ENCODE measurements at places on chromosomes 7 and 10.

- DNase-seq: no peak
These were observed at the start of gene NOBOX for GRCh38 chr7:144403649-144404061. NOBOX (minus strand) TSS chr7:144403693.

GRCh38 chr10:118153287-118153686 lies 106.5 kb upstream of the RAB11FIP2 start:
- DNase-seq: no peak

DNA sequence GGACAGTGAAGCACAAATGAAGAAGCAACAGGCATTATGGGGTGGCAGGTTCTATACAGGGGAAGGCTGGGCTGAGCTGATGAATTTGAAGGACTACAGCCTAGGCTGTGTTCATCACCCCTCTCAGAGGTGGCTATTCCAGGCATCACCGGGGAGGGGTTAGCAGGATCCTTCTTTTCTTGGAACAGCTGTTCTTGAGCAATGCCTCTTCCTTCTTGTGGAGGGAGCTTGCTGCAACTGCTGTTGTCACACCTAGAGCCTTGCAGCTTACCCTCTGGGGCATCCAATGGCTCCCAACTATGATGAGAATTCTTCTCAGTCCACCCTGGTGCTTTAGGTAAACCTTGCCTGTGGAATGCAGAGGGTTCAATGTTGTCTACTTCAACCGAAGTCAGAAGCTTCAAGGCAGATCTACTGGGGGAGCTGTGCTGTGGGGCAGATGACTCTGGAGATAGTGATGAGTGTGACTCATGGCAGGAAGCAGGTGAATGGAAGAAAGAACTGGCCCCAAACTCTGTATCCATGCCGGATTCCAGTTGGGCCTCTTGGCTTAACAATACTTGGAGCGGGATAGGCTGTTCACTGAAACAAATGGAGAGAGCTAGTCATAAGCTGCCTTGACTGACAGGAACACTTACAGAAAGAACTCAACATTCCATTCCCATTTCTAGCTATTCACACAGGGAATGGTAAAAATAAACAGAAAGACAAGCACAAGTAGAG lies 21.5 kb upstream of the PPP3CB start:
- no peak for DNase-seq

DNA sequence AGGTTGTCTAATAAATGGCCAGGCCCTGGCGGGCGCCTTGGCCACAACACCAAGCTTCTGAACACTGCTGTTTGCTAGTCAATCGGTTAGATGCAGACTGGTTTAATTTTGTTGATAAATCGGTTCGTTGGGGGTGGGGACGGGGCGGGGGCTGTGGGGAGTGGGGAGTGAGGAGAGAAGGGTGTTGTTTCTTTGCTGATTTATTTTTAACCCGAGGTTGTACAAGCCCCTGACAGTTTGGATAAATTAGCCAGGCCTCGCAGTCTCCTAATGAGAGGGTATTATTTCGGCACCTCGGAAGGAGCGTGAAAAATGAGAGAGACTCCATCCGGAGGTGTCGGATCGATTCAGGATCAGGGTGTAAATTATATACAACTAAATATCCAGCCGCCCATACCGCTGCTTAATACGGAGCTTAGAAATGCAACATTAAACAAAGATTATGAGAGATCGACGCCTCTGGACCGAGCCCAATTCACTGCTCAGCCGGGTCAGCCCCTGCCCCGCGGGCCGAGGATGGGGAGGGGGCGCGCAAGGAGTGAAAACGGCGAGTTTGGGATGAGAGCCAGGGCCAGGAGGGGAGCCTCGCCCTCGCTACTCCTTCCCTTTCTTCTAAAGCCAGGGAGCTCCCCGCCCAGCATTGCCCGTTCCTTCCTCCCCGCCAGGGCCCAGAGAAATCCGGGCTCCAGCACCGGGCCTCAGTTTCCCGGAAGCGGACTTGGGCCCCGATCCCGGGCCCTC lies 8.0 kb downstream of the UNCX start:
- no peak for DNase-seq

DNA sequence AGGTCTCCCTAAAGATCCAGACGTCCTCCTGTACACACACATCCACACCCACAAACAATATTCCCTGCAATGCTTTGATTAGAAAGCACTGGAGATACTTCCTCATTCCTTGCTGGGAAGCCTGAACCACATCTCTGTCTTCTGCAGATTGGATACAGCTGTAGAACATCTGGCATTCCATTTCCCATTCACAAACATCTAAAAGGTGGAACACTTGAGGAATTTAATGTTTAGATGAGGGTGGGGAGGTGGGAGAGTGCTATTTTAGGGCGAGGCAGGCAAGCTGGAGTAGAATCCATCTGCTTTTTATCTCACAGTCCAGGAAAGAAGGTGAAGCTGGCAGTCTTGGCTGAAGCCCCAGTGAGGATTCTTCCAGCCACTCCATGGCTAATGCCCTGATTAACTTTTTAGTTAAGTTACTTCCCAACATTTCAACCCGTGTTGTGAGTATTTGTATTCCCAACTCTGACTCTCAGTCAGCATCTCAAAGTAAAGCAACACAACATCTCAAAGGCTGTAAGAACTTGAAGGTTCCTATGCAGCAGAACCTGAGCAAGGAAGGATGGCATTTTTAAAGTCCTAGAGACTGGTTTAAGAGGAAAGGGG lies 46.1 kb downstream of the CYTH3 start:
- DNase-seq: no peak

DNA sequence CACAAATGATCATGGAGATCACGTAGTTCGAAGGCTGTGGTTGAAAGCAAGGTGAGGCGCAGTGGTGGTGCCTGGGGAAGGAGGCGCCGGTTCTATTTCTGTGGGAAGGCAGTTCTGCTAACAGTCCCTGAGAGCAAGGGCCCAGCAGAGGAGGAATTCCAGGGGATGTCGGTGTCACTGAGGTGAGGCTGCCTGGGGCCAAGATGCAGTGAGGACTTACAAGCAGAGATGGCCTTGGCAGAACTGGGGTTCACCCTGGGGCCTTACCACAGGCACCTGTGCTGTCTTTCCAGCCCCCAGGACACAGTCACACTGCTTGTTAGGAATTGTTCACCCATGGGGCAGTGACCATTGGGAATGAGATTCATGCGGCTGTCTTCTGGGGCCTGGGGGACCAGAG lies 26.7 kb downstream of the GBX1 start:
- DNase-seq: no peak

DNA sequence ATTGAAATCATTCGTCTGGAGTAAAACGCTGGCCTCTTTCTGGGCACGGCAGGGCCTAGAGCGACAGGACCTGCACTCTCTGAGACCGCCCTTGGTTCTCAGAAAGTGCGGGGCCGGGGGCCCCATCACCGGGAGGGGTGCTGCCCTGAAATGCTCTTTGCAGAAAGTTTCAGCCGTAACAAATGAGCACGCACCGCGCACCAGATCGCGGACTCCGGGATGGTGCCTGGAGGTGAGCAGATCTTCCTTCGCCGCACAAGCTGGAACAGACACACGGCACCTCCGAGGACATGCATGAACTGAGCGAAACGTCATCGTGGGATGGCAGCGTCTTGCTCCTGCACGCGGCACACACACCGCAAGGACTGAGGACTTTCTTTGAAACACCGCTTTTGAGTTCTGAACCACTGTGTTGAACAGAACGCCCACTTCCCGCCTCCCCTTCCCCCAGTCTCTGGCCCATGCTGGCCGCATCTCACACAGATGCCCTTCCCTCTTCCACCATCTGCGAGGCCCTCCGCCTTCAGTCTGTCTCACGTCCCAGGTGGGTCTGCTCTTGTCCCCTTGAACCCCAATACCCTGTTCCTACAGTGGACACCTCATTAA lies 538.7 kb upstream of the MGMT start:
- DNase-seq: no peak

DNA sequence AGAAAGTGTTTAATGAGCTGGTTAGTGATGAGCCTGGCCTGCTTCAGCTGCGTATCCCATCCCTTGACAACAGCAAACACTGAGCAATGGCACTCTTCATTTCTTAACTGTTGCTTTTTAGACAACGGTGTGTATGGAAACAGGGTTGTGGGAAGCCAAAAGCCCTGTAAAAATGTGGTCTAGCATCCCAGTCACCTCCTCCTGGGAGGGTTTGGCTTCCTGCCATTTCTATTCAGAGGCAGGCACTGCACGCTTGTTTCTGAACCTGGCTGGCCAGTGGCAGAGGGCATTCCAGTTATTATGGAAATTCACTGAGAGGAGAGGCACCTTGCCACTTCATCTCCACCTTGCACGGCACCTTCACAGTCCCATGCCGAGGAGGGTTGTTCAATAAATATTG lies 123.0 kb upstream of the ADARB2 start:
- no peak for DNase-seq

- DNase-seq: no peak
These were observed 19.5 kb downstream of the TSPAN33 start for GRCh38 chr7:129163875-129164544.

DNA sequence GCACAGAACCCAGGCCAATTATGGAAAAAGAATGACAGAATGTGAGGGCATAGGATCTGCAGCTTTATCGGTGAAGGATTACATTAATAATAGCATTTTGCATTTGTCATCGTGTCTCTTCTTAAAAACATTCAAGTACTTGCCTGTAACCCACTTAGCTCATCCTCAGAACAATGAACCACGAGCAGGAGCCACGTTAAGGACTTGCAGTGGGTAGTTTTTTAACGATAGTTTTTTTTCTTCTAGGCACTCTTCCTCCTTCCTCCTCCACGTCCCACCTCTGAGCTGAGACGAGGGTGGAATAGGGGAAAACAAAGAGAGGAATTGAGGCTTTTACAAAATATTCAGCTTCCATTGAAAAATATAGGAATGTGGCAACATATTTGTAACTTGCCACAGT lies 27.1 kb downstream of the CDHR3 start:
- DNase-seq: no peak

DNA sequence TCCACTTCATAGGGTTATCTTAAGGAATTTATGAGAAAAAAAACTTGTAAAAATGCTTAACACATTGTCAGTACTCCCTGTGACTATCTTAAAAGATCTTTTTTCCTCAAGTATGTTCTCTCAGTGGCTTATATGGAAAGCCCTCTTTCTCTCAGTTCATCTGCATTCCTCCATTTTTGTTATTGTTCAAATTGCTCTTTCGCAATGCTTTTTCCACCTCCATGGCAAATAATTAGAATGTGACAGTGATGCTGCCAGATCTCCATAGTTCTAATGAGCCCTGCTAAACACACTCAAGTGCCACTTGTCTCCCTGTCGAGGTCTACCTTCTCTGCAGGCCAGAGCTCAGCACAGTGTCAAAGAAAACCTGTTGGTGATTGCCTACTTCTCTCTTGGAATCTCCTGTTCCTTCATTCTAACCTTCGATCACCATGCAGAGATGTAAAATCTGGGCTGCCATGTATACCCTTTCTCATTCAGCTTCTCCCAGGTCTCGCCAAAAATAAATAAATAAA lies 37.2 kb upstream of the ABCB5 start:
- DNase-seq: no peak

Measured in BE2C (cell line).